Effector CD8-positive, alpha-beta T cell (primary cell): ENCODE measurements at places on chromosomes 6 and 20.

- no peak for DNase-seq
Measured at GRCh38 chr20:13338999-13339411, 117.9 kb downstream of the ISM1 start.

GRCh38 chr6:157967020-157967419, 14.6 kb upstream of the SYNJ2 start:
- DNase-seq, result no peak

- no peak for DNase-seq
Measured at GRCh38 chr20:15059438-15059837, 722.0 kb upstream of the FLRT3 start.

- no peak for DNase-seq
Measured at GRCh38 chr20:50285376-50286173, 94.9 kb downstream of the CEBPB start.

DNA sequence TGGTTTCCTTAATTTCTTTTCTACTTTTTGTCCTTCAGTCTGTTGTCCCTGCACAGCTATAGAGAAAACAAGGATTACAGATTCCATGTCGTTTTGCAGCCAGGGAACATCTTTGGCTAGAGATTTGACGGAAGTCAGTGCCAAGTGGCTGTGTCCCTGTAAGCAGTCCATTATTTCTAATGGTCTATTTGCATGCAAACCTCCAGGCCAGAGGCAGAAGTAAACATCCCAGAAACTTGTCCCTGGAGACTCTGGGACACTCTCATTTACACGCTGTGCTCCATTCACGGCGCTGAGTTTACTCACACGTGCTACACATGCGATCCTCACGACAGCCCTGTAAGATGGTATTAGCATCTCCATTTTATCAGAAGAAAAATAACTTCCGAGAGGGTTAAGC, 355.5 kb downstream of the PRKN start:
- no peak for DNase-seq

- DNase-seq, result no peak
Measured at GRCh38 chr6:161649068-161649467, 375.2 kb upstream of the AGPAT4 start.

- no peak for DNase-seq
Measured at GRCh38 chr20:5216663-5217062, 89.9 kb downstream of the CDS2 start.

DNA sequence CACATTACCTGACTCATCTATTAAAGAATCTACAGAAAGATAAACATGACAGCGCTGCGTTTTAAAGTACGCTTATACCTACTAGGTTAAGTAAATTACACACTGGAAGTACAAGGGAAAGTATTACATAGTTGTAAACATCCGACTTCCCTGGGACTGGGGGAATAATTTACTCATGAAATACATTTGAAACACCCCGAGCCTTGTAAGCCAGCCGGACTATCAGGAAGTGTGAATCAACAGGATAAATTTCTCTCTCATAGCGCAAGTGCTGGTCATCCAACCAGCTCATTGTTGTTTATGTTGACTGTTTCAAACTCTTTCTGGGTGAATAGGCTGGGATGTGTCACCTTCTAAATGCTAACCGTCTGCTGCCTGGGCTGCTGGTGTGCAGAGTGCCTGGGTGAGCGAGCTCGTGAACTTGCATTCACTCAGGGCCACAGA, 4.9 kb downstream of the BMP6 start:
- DNase-seq, result no peak

GRCh38 chr6:143555071-143555492, 43.6 kb upstream of the FUCA2 start:
- DNase-seq, result no peak

DNA sequence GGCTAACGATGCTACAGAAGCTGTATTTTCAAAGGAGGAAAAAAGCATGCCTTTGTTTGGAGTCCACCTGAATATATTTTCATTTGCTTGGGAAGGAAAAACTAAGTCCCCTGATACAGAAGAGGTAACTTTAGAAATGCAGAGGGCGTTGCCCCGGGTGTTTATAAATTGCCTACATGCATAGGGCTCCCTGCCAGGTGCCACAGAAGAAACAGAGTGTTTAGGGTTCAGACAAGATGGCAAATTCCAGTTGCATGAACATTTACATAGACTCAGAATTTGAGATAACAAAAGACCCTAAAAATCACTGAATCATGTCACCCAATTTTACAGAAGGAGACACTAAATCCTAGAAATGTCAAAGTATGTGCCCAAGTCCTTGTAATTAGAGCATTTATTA, 19.9 kb downstream of the RIN2 start:
- DNase-seq, result no peak

GRCh38 chr20:37398750-37399621, 53.0 kb downstream of the SRC start:
- DNase-seq, result no peak

- no peak for DNase-seq
Measured at GRCh38 chr20:31516651-31517050, 2.4 kb downstream of the HM13 start.

- DNase-seq, result no peak
Measured at GRCh38 chr6:87421576-87421975, 13.8 kb downstream of the CFAP206 start.

DNA sequence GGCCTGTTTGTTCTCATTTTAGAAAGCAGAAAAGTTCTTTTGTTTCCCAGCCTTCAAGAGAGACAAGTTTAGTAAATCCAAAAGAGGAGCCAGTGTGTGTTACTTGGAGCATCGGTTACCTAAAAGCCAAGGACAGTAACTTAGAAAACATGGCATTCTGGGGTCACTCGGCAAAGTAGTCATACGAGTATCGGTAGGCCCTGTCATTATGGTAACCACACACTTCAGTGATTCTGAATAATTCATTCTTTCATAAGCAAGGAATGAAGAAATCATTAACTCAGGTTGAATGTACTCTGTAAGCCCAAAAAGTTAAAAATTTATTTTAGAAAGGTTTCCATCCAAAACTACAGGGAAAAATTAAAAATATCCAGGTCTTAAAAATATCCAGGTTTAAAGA, 34.0 kb downstream of the CNKSR3 start:
- no peak for DNase-seq

DNA sequence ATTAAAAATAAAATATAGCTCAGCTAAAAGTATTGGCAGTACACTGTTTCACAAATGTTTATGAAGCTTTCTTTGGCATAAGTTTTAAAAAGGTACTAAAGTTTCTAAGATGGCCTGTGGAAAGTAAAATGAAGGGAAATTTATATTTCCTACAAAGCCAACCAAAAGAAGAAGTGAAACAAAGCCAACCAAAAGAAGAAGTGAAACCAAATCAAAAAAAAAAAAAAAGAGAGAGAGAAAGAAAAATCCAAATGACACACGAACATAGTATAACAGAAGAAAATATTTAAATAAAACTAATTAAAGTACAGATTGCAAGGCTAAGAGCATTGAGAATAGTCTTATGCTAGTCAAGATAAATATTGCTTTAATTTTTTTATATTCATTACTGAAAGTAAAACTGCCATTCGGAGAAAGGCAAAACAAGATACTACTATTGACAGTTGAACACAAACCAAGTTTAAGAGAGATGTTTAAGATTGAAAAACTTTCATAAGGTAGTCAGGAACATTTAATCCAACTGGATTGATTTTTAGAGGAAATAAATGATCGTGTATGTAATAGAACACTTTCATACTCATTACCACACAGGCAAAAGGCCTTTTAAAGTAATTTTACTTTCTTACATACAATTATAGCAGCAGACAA, 12.8 kb upstream of the KHDRBS2 start:
- DNase-seq, result no peak

DNA sequence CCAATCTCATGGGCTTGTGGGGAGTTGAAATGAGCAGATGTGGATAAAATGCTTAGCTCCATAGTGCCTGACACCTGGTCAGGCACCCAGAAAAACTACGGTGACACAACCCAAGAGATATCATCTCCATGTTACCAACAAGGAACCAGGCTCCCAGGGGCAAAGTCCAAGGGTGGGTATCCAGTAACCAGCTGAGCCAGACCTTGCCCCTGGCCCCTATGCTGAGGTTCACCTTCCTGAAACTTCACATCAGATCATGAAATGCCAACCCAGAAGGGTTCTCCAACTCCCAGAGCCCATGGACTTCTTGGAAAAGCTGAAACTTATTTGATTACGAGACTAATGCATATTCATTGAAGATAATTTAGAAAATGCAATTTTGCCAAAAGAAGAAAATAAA, 141.8 kb upstream of the KCNG1 start:
- no peak for DNase-seq

- DNase-seq, result no peak
Measured at GRCh38 chr6:169985121-169986015, 233.9 kb downstream of the ERMARD start.

- DNase-seq, result no peak
Measured at GRCh38 chr6:3287308-3287707, 28.6 kb downstream of the PSMG4 start.

GRCh38 chr6:36751091-36751490, 53.5 kb downstream of the RAB44 start:
- no peak for DNase-seq

DNA sequence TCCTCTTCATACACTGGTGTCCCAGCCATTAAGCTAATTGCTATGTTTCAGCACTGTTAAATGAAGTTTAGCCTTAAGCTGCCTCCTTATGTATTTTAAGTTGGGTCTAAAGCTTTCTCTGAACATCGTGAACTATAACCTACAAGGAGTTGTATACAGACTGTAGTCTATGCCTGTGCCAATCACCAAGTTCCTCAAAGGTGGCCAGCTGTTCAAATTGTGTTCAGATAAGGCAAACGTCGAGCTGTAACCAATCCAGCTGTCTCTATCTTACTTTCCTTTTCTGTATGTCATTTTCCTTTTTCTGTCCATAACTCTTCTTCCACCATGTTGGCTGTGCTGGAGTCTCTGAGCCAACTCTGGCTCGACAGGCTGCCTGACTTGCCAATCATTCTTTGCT, 199.6 kb downstream of the OGFRL1 start:
- no peak for DNase-seq

GRCh38 chr20:38321959-38322598, 18.1 kb downstream of the BPI start:
- no peak for DNase-seq

DNA sequence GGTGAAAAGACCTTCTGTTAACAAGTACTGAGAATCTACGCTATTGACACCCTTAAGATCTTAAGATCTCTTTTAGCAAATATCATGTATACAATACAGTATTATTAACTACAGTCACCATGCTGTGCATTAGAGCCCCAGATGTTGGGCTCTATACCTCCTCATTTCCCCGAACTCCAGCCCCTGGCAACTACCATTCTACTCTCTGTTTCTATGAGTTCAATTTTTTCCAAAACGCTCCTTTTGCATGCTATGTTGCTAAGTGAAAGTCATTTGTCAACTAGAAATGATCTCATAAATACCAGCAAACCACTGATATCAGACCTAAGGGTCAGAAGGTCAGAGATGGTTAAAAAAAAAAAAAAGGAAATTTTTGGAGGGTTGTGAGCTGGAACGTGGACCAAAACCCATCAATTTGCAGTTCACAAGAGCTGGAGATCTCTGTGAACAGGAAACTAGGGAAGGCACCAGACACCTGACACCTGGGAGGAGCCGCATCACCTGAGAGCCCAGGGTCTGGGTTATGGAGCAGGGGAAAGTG, 122.0 kb upstream of the KCNK16 start:
- DNase-seq, result no peak

- DNase-seq, result no peak
Measured at GRCh38 chr6:158825038-158825950, 6.1 kb upstream of the EZR start.

GRCh38 chr6:45156075-45156474, 172.1 kb upstream of the RUNX2 start:
- DNase-seq, result no peak

DNA sequence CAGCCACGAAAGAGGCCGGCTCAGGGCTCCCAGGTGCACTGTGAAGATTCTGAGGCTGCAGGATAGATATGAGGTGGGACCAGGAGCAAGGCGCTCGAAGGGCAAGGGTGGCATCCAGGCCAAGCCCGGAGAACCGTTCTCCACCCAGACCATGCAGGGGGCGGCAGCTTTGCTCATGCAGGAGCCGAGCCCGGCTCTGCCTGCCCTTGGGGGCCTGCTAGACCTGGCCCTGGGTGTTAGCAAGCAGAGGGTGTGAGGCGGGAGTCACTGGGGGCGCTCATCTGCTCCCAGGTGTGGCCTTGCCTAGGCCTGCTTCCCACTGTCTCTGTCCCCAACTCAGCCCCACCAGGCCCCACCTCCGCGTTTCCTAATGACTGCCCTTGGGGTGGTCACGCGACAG, 59.4 kb downstream of the WDR27 start:
- DNase-seq, result no peak

DNA sequence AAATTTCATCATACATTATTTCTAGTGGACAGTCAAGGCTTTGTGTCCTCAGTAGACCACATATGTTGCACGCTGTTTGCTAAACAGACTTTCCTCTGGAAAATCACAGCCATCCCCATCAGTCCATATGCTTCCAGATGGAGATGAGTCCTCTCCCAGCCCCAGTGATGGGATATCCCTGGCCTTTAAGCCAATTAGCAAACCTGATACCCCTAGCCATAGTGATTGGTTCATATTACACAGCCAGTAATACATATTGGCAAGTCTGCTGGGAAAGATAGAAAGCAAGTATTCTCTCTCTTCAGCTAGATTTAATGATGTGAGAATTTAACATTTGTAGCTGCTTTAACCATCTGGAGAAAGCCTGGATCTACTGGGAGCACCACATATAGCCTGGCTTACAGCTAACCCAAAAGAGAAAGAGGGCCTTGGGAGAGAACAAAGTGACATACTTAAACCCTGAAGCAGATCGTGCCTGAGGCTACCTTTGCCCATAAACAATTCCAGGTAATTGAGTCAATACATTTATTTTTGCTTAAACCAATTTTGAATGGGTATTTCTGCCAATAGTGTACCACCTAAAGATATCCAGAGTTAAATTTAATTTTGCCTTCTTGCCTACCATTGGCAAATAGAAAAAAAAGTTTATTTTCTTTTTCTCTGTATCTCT, 103.5 kb upstream of the HIVEP1 start:
- DNase-seq, result no peak

- DNase-seq, result no peak
Measured at GRCh38 chr6:5529733-5530132, 268.4 kb downstream of the FARS2 start.

DNA sequence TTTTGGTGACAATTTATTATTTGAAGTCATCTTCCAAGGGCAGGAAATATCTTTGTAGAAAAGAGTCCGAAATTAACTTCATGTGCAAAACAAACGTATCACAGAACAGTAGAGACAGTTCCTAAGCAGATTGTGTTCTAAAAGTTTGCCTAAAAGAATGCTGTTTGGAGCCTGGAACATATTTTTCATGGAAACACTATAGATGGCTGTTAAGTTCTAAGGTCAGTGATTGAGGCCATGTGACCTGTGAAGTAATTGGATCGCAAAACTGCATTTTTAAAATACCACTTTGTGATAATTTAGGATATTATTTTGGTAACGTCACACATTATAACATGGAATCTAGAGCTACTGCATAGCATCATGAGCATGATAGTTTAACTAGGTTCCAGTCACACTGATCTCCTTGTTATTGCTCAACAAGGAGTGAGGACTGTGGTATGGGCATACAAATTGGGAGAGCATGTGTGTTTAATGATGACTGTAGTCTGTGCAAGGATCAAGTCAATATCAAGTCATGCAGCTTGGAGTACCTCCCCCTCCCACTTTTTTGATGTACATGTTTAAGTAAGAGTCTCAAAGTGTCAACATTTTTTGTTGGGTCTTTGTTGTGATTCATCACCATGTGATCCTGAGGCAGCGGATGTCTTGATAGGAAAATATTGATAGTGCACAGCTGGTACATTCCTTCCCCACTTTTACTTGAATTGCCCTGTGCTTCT, 609.3 kb upstream of the CITED2 start:
- DNase-seq, result no peak
